ENCODE measurements at places on chromosomes 7 and 10. TPM values are rescaled to one million over a fixed set of nuclear protein-coding genes. Genes with fewer than 3 reads are reported as not detected.

SYT15B gene
- not detected for total RNA-seq

DNA sequence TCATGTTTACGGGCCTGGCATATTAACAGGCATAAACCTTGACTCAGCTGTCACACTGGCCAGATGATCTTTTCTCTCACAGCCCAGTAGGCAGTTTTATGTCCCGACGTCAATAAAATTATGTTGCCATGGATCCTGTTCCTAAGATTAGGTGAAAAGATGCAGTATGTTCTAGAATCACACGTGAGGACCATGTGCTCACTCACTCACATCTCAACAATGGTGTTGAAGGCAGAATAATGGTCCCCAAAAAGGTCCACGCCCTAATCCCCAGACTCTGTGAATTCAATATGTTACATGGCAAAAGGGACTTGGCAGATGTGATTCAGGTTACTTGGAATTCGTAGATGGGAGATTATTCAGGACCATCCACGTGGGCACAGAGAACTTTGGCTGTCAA lies 3.5 kb downstream of the DOCK1 start:
- no peak for DNase-seq

- DNase-seq = no peak
Observed at GRCh38 chr10:5555021-5555510, 30.3 kb downstream of the CALML3 start.

DNA sequence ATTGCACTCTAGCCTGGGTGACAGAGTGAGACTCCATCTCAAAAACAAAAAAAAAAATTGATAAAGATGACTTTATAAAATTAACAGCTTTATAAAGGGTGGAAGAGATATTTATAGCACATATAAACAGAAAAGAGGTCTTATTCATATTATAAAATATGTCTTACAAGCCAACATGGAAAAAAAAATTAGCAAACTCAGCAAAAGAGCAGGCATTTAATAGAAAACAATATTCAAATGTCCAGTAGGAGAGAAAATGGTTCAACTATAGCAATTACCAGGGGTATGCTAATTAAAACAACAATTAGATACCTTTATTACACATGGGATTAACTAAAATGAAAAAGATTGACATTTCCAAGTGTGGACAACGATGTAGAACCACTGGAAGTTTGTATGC lies 929.1 kb downstream of the REEP3 start:
- DNase-seq = no peak

LEP gene
- under 0.01 TPM for total RNA-seq

Measured in bronchial epithelial cell (primary cell).